ENCODE measurements at places on chromosomes 4 and X.

DNA sequence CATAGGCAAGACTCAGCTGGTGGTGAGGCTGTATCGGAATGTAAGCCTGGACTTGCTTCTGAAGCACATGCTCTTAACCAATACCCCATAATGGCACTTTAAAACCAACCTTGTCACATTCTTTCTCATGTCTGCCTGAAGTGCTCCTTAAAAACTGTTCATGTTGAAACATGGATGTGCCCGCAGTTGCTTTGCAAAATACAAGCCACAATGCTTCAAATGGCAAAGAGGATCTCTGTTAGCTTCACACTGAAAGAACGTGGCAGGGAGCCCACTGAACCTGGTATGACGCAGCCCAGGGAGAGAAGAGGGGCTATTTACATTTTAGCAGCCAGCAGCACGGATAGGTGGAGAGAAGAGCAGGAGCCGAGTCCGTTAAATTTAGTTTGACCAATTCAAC, 29.3 kb downstream of the SOD3 start:
- no peak for DNase-seq

DNA sequence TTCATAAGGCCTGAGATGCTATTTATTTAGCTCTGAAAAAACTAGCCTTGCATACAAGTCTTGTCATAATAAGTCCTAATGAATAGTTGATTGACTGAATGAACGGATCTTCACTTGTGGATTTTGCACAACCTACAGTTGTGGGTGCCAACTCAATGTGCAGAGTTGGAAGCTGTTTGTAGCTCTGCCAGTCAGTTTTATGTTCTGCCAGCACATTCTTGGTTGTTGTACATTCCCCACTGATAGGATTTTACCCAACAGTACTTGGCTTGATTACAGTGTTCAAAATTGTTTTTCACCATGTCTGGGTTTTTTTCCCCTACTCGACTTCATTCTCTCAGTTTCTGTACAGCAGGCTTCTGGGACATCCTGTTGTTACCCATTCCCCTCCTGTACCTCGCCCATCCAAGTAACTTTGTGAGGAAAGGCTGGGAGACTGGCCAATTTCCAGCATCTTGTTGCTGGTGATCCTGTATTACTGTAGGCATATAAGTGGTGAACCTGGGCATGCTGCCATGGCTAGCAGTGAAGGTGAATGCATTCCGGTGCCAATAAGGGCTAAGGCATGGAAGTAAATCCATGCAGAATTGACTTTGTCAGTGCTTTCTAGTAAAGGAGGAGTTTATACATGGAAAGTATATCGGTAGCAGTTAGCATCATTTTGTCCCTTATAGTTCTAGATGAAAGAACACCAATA, 22.8 kb downstream of the IL1RAPL1 start:
- DNase-seq, result no peak

GRCh38 chr4:140090215-140090731, 63.7 kb downstream of the MAML3 start:
- no peak for DNase-seq

DNA sequence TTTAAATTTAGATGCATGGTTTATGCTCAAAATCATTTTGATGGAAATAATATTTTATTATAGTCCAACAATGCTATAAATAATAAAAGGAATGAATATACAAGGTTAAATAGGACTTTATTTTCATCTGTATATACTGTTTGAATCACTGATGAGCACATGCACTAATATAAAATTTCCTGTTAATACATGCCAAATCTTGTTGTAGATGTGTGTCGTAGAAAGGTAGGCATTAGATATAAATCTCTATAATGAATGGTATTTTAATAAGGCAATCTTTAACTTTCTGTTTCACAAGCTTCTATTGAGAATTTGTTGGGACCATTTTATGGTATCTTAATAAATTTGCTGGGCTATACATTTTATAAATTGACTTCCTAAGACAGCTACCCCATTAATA, 868.8 kb downstream of the CCSER1 start:
- no peak for DNase-seq

DNA sequence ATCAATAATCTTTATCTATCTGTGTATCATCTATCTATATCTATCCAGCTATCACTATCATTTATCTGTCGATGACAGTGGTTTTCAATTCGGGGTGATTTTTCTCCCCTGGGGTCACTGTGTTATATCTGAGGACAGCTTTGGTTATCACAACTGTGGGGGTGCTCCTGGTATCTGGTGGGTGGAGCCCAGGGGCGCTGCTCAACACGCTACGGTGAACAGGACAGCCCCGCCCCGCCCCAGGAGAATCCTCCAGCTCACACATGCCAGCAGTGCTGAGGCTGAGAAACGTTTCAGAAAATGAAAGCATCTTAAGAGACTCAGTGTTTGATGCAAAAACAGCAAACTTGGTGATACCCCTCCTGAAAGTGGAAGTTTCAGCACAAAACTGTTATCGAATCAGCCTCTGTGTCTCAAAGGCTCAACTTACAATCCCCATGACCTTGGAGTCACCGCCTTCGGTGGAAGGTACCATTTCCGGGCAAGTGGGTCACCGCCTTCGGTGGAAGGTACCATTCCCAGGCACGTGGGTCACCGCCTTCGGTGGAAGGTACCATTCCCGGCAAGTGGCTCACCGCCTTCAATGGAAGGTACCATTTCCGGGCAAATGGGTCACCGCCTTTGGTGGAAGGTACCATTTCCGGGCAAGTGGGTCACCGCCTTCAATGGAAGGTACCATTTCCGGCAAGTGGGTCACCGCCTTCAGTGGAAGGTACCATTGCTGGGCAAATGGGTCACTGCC, 315.3 kb downstream of the DHRSX start:
- DNase-seq, result no peak

Measured in fibroblast of gingiva (primary cell).